Smooth muscle cell of the brain vasculature (primary cell): ENCODE measurements at places on chromosomes 7 and 10.

DNA sequence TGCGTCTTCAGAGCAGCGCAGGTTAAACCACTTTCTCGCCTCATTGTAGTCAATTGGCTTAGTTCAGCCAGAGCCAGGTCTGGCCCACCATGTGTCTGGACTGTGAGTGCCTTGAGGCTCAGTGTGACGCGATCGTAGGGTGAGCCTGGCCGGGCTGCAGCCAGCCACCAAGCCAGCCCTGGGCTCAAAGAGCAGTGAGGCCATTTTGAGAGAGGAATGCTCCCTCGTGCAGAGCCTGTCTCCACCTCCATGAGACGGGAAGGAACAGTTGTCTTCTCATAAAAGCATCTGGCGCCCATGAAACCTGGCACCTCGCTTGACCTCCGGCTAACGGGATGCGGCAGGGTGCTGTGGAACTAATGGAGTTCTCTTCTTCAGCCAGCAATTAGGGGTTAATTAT lies 34.5 kb downstream of the LHPP start:
- DNase-seq, result no peak

GRCh38 chr10:53071505-53072125 lies 299.0 kb upstream of the MBL2 start:
- no peak for DNase-seq

DNA sequence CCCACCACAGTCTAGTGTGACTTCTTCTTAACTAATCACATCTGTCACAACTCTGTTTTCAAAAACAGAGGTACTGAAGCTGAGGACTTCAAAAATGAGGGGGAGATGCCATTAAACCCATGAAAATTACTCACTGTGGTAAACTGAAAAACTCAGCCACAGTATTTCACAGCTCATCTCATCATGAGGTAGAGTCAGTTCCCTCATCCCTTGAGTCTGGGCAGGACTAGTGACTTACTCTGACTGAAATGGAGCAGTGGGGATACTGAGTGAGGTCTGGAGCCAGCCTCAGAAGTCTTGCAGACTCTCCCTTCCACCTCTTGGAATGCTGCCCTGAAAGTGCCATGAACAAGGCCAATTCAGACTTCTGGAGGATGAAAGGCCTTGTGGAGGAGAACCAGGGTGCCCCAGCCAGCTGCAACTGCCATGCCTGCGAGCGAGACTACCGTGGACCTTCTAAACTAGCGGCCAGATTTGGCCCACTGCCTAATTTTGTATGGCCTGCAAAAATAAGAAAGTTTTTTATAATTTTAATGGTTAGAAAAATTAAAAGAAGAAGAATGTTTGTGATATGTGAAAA lies 24.7 kb upstream of the ANKRD1 start:
- no peak for DNase-seq

- no peak for DNase-seq
Observed at GRCh38 chr7:9181356-9181755, 747.9 kb downstream of the NXPH1 start.

DNA sequence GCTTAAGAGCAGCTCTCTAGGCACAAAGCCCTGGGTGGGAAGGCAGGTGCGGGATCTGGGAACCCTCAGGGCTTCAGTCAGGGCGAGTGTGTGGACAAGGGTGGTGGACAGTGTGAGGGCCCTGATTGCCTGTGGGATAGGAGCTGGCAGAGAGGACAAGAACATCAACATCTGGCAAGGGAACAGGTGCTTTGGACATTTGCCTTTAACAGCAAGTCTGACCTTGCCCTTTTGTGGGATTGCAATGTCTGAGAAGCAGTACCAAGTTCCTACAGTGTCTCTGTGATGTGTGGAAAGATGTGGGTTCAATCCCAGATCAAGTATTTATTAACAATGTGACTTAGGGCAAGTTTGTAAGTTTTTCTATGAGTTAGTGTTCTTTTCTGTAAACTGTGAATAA lies 46.7 kb downstream of the TFAM start:
- DNase-seq, result no peak

DNA sequence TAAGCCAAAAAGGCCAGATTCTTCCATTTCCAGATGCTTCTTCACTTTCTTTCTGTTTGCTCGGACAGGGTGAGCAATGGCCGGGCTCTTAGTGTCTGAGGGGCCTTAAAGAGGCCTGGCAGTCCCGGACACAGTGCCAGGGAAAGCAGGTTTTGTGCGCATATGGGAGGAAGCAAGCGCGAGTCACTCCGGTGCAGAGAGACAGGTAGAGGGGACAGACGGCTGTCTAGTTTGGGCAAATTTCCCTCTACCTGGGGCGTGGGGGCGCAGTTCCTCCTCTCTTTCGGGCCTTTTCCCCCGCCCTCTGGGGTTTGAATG lies 4.7 kb downstream of the NEUROD6 start:
- DNase-seq, result no peak

DNA sequence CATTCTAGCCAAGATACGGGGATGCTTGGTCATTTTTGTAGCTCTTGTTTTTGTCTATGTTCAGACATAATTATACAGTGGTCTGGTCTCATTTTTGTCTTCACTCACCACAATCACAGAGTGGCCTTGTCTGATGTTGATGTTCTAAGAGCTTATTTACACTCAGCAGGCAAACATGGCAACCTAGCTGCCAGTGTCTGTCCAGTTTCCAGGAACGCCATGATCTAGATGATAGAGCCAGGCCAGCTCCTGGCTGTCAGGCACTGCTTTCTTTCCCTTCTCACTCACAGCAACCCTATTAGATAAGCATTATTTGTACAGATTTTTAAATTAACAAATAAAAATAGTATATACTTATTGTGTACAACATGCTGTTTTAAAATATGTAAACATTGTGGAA lies 98.6 kb upstream of the PHF14 start:
- DNase-seq, result no peak

- no peak for DNase-seq
Observed at GRCh38 chr10:79002336-79002735, 66.4 kb upstream of the ZMIZ1 start.

GRCh38 chr7:30837581-30837980 lies 66.4 kb downstream of the MINDY4 start:
- DNase-seq, result no peak

DNA sequence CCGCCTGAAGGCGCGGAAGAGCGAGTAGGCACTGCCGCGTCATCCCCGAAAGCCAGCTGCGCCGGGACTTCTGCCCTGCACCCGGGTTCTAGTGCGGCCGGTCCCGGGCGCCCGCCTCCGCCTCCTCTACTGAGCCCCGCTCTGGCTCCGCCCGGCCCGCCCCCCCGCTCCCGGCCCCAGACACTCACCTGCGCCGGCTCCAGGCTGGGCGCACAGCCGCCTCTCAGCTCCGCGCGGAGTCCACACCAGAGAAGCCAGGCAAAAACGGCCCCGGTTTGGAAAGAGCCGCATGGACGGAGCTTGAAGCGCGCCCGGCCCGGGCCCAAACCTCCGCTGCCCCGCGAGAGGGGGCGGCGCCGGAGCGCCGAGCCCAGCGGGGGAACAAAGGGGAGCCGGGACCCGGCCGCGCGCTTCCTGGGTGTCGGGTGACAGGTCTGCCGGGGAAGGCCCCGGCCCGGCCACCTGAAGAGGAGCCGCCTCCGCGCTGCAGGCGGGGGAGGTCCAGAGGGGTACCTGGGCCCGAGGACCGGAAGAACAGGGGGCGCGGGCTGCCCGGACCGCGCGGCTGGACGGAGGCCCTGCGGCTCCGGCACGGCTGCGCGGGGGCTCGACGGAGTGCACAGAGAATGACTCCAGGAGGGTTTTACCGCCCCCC lies 168.2 kb downstream of the NRF1 start:
- no peak for DNase-seq

DNA sequence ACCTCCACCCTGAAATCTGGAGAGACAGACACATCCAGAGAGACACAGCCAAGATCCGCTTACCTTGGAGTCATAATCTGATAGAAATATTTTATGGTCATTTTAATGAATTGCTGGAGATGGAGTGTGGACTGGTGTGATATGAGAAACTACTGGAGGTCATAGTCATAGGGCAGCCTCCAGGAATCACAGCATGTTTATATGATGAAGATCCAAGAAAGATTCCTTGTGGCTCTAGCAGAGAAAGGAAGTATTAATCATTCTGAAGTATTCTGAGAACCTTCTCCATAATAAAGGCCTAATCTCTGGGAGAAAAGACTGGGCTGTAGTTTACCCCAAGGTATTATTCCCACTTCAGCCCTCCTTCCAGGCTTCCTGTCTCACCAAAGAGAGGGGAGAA lies 38.0 kb downstream of the POLR1F start:
- no peak for DNase-seq

- peak; percentile 65 for DNase-seq
Observed at GRCh38 chr7:30459591-30460245, 18.9 kb downstream of the NOD1 start.

DNA sequence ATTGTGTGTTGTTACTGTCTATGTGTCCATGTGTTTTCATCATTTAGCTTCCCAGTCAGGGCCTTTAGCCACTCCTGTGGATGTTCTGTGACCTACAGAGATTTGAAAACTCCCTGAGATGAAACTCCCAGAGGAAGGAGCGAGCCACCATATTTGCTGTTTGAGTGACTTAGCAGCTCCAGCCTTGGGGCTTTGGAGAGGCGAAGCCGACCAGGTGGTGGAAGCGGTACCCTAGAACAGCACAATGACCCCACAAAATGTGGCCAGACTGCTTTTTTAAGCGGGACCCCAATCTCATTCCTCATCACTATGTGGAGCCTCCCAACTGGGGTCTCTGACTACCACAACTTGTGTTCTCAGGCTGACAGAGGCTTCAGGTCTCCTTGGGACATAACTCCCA lies 323.9 kb upstream of the KCND2 start:
- no peak for DNase-seq

- DNase-seq, result no peak
Observed at GRCh38 chr7:138607216-138608126, 93.7 kb downstream of the SVOPL start.

DNA sequence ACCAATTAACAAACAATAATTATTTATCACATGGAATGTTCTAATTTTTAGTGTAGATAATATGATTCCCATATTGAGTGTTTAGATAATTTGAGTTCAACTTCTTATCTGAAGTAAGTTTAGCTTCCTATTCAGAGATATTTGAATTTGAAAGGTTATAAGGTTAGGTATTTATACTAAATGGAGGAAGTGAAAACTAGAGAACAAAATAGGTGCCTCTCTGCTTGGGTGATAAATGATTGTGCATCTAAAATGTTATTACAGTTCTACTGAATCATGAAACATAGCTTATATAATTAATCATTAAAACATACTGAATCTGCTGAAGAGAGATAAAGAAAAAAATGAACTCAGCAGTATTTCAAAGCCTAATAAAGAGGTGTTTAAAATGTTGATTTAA lies 1174.3 kb downstream of the XPNPEP1 start:
- DNase-seq, result no peak

GRCh38 chr10:215444-215843 lies 80.2 kb downstream of the ZMYND11 start:
- DNase-seq, result no peak

DNA sequence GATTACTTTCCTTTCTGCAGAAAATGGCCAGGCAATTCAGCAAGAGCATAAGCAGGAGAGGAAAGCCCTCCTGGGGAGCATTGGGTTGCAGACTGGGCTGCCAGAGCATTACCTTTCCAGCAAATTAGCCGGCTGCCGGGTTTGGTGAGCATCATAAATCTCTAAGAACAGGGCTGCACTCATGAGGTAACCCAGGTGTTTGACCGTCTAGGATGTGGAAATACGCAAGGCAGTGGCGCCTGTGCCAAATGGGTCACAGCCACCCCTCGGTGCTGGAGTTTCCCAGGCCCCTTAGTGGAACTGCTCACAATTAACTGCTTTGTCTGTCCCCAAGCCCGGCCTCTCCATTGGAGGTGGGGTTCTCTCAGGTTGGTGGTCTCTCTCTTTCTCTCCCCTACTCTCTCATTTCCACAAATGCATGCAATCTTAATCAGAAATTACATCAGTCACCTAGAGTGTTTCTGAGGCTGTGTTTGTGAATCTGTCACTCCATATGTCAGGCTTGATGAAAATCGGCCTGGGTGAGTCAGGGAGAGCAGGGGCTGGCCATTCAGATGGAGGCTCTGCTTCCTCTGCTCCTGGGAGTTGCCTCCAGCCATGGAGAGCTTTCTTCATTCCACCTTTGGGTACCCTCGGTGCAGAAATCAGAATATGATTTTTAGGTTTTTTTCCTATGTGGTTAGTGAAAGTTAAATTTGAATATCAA lies 26.7 kb downstream of the PTN start:
- DNase-seq, result no peak

DNA sequence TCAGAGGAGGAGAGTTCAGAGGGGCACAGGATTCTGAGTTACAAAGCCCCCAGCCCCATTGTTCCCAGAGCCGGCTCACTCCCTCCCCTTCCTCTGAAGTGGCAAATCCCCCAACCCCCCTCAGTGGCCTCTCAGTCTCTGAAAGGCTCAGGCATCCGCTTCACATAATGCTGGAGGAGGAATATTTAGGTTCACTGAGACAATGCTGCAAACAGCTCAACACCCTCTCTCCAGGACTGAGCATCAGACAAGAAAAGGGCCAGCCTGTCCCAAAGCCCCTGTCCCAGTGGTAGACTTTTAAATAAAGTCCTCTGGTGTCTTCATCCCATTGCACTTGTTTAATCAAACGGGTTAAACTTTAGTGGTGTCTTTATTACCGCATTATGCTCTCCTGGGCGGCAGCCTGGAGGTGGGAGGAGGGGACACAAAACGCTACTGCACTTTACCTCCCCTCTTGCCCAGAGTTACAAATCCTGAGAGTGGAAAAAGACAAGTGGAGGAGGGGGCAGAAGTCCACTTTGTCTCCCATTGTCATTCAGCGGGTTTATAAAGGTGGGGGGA lies 257.9 kb downstream of the FGFR2 start:
- no peak for DNase-seq

- peak; percentile 69 for DNase-seq
Observed at GRCh38 chr7:89232-90019, 102.9 kb upstream of the FAM20C start.

DNA sequence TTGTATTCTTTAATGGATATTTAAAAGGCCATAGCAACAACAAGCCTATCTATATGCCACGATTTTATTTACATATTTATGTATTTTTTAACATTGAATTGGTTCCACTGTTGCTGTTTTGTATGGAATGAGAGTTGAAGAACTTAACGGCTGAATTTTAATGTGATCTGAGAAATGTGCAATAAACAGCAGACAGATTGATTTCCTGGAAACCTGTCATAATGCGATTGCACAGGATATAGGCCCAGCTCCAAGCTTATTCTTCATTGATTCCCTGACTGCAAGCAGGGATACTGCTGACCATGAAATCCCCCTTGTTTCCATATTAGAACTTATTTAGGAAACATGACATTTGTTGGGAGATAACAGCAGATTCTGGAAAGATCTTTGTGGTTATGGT lies 195.6 kb downstream of the KCND2 start:
- DNase-seq, result no peak
